ENCODE measurements at places on chromosomes 7 and 10.

GRCh38 chr7:144390481-144390880 is 13.0 kb downstream of the NOBOX start:
- ATAC-seq, result no peak

GRCh38 chr10:90398566-90398965 is 459.3 kb downstream of the HTR7 start:
- ATAC-seq, result no peak

DNA sequence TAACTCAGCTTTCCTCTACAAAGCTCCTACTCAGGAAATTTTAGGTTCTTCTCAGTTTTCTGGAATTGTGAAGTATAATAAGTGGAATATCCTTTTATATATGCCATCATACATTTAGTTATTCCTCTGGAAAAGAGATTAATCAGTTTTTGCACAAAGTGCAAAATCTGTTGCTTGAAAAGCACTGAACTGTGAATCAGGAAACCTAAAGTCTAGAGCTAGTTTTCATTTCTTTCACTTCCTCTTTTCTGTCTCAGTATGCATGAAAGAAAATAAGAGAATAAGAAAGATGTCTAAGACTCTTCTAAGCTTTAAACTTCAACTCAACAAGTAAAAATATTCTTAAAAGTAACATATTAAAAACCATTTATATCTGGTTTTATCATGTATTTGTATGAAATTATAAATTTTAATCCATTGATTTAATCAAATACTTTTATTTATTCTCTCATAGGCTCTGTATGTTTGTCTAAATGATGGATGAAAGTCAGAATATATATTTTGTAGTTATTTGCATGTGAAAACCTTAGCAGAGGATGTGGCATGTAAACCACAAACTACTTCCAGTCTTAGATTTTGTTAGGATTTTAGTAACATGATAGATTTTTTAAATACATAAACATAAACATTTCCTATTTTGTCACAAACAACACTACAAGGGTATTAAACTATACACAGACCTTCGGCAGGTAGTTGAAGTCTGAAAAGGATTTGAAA is 1073.0 kb downstream of the XPNPEP1 start:
- no peak for ATAC-seq

- no peak for ATAC-seq
Observed at GRCh38 chr7:25069900-25070443, 55.1 kb downstream of the CYCS start.

DNA sequence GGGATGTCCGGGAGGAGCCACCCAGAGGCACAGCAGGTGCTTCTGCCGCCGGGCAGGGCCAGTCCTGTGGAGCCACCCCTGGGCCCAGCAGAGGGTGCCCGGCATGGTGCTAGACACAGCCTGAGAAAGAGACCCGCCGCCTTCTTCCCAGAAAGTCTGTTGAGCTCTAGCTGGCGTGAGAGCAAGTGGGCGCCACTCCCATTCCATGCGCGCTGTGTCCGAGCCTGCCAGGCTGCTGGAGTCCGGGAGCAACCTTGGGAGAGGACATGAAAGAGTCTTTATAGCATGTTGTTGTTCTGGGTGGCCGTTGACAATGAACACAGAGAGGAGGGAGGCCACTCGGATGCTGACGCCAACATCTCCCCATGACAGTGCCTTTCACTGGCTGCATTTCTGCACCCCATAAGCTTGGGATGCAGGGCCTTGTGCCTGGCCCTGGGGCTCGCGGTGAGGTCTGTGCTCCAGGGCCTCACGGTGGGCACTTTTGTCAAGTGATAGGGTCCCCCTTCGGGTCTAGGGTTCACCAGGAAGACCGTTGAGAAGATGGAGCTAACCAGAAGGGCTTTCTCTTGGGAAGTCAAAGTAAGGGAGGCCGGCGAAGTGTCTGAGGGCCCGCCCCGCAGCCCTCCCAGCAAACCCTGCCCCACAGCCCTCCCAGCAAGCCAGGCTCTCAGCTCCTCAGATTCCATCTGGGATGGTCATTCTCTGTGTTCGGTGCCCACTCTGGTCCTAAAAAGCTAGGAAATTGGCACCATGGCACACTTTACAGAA is 47.3 kb downstream of the NKX6-2 start:
- no peak for ATAC-seq

DNA sequence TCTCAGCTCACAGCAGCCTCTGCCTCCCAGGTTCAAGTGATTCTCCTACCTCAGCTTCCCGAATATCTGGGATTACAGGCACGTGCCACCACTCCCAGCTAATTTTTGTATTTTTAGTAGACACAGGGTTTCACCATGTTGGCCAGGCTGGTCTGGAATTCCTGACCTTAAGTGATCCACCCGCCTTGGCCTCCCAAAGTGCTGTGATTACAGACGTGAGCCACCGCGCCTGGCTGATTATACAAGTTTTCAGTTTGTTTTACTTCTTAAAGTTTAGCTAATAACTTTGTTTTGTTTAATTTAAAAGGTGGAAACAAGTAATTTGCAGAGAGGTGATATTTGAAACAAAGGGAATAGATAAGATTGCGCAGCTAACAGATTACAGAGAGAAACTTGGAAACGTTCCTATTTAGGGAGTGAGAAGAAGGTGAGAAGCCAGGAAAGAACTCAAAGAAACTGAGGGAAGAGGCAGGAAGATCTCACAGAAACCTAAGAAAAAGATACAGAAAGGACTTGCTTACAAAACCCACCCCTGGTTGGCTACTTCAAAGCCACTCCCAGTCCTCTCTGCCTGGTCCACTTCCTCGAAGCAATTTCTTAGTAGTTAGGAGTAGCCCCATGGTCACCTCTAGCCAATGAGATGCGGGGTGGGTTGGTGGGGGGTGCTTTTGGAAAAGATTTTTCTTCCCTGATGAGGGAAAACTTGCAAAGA is 15.0 kb upstream of the PDLIM1 start:
- ATAC-seq, result no peak
